Fibroblast of skin of back (primary cell): ENCODE measurements at places on chromosomes 3 and 15.

DNA sequence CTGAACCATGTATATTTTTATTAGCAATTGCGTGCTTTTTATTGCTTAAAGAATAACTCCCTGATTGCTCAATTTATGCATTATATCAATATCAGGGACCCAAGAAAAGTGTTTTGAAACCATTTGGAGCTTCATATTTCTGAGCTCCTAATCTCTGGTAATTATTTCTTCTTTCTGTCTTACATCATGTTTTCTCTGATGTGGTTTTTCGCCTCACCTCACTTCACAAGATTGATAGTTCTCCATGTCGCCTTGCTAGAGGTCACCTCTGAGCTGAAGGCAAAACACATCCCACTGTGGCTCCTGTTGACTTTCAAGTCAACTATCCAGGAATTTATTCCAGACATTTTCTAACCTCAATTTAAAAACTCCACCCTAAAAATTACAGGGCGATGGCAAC is 837.4 kb downstream of the CADM2 start:
- DNase-seq, result no peak

GRCh38 chr3:127750226-127751031 is 71.9 kb downstream of the MGLL start:
- peak; percentile 80 for DNase-seq

DNA sequence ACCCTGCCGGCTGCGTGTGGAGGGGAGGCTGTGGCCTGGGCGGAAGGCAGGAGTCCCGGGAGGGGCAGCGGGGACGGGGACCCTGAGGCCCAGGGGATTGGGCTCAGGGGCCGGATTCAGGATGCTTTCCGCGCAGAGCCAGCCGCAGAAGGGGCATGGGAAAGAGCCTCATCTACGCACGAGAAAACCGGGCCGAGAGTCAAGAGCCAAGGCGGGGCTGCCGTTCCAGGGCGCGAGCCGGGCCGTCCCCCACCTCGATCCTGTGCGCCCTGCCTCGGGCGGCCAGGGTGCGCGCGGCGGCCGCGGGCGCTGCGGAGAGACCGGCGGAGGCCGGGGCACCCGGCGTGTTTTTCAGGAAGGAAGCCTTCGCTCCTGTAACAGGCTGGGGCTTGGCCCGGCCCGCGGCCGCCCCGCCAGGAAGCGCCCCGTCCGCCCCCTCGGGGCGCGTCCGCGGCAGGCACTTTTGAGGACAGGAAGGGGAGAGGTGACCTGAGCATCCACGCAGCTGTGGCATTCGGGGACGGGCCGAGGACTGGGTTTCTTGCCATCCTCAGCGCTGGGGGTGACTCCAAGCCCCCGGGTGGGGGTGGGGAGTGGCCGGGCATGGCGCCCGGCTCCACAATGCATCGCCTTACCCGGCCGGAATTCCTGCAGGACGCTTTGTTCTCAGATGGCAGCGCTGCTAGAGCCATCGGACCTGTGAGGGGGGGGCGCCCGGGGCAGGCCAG is 62.3 kb upstream of the GATA2 start:
- no peak for DNase-seq

DNA sequence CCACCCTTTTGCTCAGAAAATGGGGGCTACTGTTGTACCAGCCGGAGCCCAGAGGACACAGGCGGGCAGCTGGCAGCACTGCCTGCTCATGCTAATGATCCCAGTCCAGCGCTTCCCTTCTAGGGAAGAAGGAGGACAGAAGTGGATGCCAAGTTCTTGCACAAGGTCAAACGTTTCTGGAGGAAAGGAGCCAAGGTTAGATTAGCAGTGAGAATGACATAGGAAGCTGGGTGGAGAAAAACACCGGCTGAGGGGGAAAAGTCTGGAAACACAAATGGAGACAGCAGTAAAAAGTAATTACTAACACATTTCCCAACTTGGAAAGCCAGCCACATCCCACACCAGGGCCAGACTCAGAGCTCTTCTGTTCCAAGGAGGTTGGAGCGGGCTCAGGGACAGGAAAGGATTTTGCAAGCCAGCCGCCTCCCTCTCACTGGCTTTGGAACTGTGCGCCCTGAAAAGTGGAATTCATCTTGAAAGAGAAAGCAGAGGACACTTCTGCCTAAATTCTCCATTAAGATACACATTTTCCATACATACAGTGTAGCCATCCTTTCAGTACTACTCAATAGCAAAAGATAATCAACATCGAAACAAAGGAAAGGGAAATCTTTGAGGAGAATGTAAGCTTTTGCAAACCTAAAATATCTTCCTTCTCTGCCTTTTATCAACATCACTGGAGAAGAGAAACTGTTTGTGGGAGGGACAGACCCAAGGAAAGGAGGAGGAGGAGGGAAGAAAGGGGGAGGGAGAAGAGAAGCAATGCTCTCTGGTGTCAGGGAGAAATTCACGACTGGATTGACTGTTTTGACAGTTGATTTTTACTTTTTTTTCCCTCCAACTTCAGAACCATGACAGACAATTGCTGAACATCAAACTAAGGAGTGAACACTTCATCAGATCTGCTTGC is 133.6 kb downstream of the CD47 start:
- peak; percentile 9 for DNase-seq

GRCh38 chr3:138771585-138771984 is 63.1 kb downstream of the PIK3CB start:
- no peak for DNase-seq

- peak; percentile 79 for DNase-seq
Measured at GRCh38 chr3:16474216-16474615, 39.3 kb downstream of the RFTN1 start.

DNA sequence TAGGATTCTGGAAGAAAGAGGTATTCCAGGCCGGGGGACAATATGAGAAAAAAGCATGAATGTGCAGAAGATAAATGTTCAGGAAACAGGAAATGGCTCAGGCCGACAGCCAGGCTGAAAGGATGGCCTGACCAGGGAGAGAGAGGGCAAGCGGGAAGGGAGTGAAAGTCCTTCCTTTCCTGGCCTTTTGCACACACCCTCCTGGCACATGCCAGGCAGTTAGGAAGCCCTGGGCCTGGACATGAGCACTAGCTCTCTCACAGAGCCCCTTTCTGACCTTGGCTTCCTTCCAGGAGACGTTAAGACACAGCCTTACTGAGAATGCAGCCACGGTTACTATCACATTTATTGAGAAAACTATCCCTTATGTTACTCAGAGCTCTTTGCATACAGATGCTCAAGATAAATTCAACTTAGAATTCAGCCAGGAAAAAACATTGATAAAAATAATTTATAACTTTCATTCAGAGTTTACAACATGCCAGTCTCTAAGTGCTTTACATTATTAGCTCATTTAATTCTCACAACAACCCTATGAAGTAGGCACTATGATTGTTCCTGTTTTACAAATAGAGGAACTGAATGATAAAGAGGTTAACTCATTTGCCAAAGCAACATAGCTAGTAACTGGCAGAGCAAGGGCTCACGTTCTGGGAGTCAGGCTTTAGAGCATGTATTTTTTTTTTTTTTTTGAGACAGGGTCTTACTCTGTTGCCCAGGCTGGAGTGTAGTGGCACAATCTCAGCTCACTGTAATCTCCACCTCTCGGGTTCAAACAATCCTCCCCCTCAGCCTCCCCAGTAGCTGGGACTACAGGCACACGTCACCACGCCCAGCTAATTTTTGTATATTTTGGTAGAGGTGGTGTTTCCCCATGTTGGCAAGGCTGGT is 39.4 kb upstream of the SMAD3 start:
- peak; percentile 63 for DNase-seq

DNA sequence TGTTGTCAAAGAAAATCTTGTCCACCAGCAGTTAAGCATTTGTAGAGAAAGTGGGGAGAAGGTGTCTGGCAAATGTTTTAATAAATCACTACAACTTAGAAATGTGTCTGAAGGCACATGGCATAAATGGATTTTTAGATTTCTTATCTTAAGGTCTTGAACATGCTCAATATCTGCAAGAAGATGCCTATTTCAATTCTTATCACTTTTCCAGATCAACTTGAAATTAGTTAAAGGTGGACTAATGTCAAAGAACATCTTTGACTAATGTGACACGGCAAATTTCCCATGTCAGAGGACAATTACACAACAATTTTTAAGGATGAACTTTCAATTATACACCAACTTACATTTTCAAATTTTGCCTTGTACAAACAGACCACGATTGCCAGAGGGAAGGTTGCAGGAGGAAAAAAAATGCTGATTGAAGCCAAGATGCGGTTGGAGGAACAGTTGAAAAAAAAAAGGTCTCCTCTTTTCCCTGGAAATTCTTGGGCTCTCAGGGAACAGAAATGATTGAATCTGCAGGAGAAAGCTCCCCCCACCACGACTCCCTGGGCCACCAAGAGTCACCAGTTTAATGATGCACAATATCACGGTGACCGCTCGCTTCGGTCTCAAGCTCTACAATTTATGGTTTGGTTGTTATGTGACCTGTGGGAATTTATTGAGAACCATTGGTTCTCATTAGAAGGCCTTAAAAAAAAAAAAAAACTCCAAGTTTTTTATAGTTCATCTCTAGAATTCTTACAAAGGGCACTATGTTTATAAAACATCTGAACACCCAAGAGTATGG is 507.6 kb upstream of the ADAMTS9 start:
- no peak for DNase-seq
